Inflammatory macrophage (primary cell): ENCODE measurements at places on chromosomes 2 and 18.

GRCh38 chr18:67794521-67794920 lies 278.0 kb upstream of the DSEL start:
- DNase-seq = no peak

DNA sequence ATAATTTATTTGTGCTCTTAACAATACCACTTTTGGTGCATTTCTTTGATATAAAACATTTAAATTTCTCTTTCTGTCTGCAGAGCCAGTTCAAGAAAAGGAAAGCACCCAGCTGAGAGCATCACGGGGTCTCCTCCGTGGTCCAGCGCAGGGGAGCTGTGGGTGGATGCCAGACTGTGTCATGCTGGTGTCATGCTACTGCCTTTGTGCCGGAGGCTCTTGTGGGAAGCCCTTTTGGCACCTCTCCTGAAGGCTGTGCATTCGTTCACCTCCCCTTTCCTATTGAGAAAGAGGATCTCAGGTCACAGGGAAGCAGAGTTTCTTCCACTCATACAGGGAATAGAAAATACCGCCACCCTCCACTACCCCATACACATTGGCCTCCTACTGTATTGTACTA lies 450.4 kb downstream of the GALR1 start:
- DNase-seq = no peak

DNA sequence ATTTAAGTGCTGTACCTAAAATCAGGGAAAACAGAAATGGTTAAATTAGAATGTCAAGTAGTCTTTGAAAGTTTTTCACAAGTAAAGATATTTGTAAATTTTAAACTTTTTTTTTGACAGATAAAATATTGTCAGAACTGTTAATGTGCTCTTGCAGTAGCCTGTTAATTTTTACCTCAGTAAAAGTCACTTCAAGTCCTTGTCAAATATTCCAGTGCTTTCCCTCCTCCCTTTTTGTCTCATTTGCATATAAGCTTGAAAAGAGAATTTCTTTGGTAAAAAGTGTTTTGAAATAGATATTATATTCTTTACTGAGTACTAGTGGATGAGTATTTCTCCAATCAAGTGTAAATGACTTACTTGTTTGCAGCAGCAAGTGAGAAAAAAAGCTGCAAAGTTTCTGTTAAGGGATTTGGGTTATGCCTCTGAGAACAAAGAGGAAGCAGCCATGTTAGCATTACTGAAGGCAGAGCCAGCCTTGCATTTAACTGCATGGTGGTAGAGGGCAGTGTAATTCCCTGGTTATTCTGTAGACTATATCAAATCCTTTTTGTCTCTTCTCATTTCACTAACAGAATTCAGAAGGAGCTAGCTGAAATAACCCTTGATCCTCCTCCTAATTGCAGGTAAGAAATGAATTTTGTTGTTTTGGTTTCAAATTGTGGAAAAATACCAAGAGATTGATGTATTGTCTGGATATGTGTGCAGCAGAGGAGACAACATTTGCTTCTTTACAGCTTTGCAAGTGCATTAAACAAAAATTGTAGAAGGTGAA lies 3.2 kb downstream of the UBE2E3 start:
- peak; percentile 43 for DNase-seq

DNA sequence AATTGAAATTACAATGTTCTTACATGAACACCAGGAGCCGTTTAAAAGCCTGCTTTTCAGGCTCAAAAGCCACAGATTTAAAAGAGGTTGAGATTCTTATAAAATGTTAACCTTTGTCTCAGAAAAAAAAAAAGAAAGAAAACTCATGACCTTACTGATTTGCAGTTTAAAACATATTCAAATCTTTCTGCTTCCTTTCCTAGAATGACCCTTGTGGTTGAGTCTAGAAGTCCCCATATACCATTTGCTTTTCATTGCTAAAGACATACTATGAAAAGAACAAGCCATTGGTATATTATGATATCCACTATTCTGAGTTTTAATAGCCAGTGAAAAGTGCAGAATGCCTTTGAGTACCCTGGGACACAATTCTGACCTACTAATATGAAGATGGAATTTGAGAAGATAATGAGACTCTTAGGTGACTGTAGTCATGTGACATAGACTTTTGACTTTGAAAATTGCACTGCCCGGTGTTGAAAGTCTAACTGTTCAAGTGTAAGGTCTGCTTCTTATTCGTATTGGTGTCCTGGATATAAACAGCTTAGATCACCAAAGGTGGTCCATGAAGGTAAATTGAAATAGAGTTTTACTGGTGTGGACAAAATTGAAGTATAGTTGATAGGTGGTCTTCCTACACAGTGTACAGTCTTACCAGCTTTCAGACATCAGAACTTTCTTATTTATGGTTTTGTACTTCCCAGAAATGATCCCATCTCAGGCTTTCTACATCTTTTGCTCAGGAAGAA lies 117.0 kb downstream of the DOCK10 start:
- DNase-seq = no peak

- DNase-seq = no peak
Observed at GRCh38 chr2:72750977-72751639, 74.7 kb downstream of the EXOC6B start.

GRCh38 chr2:24152413-24153197 lies 22.2 kb upstream of the FAM228A start:
- DNase-seq = no peak

DNA sequence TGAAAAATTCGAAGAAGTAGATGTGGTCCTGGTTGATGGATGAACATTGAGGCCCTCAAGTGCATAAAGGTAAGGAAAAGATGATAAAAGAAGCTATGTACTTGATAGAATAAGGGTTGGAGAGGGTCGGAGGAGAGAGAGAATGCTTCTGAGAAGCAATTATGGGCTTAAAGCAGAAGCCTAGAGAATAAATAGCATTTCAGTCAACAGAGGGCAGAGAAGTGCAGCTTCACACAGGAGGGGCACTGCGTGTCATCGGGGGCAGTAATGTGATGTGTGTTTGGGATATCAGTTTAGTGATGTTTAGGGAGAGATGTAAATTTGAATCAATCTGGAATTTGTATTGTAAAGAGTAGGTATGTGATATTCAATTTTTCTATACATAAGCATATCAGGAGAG lies 334.5 kb downstream of the PIK3C3 start:
- no peak for DNase-seq

DNA sequence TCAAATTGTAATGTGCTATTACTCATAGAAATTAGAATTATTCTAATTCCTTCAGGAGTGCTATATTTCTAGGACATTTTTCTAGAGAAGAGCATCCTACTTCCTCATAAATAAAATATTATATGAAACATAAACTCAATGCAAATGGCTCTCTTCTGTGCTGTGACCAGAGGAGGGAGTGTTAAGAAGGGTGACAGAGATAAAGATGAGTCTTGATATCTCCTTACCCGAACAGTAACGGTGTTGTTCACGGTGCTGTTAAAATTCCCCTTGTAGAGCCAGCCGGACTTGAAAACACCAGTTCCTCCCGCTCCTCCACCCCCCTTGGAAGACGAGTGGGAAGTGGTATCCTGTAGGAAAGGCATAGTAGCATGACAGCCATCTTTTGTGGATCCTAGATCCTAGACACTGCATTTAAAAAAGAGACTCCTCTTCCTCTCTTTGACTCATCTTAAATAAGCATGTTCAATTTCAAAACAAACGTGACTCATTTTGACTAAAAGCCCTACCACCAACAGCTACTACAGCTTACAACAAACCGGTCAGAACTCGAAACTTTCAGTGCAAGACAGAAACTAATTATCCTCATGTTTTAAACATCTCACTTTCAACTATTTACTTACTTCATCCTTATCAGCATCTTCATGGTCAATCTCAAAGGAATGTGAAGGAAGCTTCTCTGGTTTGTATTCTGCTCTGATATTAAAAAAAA lies 156.3 kb downstream of the DOCK10 start:
- DNase-seq = peak; percentile 66

DNA sequence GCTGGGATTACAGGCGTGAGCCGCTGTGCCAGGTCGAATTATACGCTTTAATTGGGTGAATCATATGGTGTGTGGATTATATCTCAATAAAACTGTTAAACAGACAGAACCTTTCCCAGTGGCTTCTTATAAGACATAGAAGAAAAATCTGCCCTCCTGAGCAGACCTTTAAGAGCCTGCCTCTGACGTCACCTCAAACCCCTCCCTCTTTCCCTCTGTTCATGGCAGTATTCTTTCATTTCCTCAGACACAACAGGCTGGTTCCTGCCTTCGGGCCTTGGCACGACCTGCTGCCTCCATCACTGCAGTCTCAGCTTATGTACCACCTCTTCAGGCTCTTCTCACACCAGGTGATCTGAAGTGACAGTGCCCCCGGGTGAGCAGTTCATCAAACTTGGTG lies 14.0 kb upstream of the PDIA6 start:
- DNase-seq = no peak

- peak; percentile 17 for DNase-seq
Observed at GRCh38 chr2:51071191-51071590, 39.3 kb upstream of the NRXN1 start.

GRCh38 chr2:102266204-102266603 lies 45.2 kb upstream of the IL1RL1 start:
- no peak for DNase-seq

DNA sequence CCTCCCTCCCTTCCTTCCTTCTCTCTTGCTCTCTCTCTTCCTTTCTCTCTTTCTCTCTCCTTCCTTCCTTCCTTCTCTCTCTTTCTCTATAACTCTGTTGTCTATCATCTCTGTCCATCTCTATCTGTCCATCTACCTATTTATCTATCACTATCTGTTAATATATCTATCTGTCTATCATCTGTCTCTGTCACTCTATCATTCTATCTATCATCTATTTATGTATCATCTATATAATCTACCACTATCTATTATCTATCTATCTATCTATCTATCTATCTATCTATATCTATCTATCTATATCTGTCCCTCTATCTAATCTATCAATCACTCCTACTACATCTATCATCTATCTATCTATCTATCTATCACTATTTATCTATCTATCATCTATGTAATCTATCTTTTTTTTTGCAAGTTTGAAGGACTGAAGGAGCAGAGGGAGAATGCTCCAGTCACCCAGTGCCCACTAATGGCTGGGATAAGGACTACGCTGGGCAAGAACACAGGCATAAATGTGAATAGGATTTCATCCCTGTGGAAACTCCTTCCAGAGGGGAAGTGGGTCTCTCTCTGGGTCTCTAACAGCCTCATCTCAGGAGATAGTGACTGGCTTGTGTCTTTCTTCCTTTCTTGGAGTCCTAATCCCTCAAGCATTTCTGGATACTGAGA lies 427.0 kb downstream of the LPIN1 start:
- no peak for DNase-seq

GRCh38 chr18:36484591-36484990 lies 187.1 kb downstream of the FHOD3 start:
- no peak for DNase-seq

- no peak for DNase-seq
Observed at GRCh38 chr2:2012505-2012904, 268.2 kb upstream of the PXDN start.

- DNase-seq = peak; percentile 17
Observed at GRCh38 chr2:217071416-217071815, 211.6 kb upstream of the TNP1 start.

GRCh38 chr2:200677721-200678532 lies 92.1 kb downstream of the AOX1 start:
- DNase-seq = no peak

DNA sequence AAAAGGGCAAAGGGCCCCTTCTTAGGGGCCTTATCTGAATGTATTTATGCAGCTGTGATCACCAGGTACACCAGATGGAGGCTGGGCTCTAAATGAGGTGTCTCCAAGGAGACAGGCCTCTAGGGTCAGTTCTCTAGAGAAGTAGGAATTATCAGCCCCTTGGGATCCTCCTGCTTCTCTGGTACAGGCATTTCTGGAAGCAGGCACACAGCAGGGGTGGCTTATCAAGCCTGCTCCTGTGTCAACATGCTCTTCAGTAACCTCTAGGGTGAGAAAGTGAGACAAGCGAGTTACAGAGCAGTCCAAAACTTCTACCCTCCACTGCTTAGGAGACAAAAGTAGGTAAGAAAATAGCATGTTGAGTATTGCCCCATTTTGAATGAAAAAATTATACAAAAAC lies 13.8 kb downstream of the TPGS2 start:
- DNase-seq = no peak

- peak; percentile 62 for DNase-seq
Observed at GRCh38 chr2:151826737-151827157, 1.5 kb downstream of the ARL5A start.

GRCh38 chr2:8059794-8060193 lies 622.1 kb upstream of the ID2 start:
- DNase-seq = no peak

DNA sequence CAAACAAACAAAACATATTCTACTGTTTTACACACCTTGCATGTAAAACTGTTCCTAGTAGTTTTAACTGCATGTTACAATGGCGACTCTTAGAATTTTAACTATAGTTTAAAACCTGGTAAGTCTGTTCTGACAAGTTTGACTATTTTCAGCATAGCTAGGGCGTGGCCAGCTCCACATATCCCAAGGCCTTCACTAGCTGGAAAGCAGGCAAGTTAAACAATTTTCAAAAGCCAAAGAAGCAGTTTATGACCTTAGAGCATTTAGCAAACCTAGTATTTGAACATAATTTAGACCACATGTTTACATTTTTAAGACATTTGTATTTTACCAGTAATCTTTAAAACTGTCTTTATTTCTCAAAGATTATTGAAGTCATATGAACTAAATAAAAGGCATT lies 402.8 kb upstream of the SYT4 start:
- DNase-seq = no peak

- no peak for DNase-seq
Observed at GRCh38 chr18:8828300-8828699, 122.9 kb downstream of the MTCL1 start.

DNA sequence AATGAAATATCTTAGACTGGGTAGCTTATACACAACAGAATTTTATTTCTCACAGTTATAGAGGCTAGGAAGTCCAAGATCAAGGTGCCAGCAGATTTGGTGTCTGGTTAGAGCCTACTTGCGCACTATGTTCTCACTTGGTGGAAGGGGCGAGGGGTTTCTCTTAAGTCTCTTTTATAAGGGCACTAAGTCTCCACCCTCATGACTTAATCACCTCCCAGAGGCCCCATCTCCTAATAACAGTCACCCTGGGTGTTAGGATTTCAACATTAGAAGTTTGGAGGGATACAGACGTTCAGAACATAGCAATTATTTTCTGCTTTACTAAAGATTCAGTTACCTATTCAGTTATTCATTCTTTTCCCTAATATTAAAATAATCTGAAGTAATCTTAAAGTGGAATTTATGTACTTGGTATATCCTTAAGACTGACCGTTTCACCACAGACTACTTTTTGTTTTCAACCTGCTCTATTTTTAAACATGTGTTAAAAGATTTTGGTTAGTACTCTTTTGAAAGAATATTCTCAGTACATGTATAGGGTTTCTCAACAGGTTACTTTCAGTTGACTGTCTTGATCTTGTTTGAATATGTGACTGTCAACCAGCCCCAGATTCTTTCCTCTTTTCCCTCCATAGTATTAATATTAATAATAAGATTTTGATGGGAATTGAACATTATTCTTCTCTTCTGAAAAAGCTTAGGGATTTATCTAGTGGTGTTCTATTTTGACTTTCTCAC lies 130.0 kb downstream of the TAF4B start:
- no peak for DNase-seq

- DNase-seq = no peak
Observed at GRCh38 chr2:37851828-37852584, 73.1 kb upstream of the RMDN2 start.
